ENCODE measurements at places on chromosomes 4 and X.

DNA sequence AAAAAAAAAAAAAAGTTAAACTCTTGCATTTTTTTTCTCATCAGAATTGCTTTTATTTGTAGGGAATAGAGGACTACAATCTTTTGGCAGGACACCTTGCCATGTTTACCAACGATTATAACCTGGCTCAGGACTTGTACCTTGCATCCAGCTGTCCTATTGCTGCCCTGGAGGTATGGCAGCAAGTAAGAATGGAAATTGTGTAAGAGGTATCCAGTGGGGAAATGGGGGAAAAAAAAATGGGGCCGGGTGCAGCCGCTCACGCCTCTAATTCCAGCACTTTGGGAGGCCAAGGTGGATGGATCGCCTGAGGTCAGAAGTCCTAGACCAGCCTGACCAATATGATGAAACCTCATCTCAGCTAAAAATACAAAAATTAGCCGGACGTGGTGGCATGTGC, 49.8 kb downstream of the WDR19 start:
- no peak for DNase-seq

DNA sequence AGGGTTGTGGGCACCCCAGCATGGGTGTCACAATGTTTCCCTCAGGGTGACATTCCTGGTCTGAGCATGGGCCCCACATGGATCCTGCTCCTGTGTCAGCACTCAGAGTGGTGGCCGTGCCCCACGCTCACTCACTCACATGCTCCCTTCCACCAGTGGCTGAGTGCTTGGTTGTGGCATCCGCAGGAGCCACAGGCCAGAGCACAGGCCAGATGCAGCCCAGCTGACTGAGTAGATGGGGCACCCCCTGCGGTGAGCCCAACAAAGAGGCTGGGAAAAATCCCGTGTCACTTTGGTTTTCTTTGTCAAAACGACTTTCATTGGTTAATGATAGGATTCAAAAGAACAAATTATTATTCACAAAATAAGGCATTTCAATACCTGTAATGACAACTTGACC, 204.6 kb upstream of the ANXA10 start:
- DNase-seq = no peak

GRCh38 chrX:21375708-21376009, 1.4 kb downstream of the CNKSR2 start:
- no peak for DNase-seq

- DNase-seq = no peak
These were observed 302.6 kb downstream of the CBLL2 start for GRCh38 chrX:22575161-22575845.

DNA sequence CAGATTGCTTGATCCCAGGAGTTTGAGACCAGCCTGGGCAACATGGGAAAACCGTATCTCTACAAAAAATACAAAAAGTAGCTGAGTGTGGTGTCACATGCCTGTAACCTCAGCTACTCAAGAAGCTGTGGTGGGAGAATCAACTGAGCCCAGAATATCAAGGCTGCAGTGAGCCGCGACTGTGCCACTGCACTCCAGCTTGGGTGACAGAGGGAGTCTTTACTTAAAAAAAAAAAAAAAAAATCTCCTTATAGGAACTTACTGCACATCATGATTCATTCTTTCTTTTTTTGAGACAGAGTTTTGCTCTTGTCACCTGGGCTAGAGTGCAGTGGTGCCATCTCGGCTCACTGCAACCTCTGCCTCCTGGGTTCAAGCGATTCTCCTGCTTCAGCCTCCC, 24.3 kb downstream of the UPF3B start:
- no peak for DNase-seq

- DNase-seq = no peak
These were observed 62.2 kb downstream of the NOCT start for GRCh38 chr4:139077567-139078355.

DNA sequence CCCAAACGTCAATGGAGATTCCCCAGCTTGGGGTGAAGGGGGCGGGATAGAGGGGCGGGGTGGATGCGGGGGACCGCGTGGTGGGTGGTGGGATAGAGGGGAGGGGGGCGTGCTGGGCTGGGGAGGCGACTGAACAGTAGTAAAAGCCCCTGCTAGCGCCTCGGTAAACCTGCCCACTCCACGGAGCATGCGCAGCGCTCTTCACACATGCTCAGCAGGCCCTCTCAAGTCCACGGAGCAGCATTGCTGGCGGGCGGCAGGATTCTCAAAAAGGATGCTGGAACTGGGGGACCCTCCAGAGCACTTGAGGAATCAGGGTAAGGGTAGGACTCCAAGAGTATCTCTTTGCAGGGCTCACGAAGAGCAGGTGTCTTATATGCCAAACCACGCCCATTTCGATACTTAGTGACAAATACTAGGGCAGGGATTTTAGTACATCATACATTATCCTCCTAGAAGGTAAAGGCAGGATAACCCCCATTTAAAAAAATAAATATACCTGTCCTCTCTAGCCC, 378 bp upstream of the RPS6KA6 start:
- no peak for DNase-seq
